ENCODE measurements at places on chromosomes 16 and 17.
A peak's percentile ranks its signal among the peaks of the same experiment; 100 is the strongest.

DNA sequence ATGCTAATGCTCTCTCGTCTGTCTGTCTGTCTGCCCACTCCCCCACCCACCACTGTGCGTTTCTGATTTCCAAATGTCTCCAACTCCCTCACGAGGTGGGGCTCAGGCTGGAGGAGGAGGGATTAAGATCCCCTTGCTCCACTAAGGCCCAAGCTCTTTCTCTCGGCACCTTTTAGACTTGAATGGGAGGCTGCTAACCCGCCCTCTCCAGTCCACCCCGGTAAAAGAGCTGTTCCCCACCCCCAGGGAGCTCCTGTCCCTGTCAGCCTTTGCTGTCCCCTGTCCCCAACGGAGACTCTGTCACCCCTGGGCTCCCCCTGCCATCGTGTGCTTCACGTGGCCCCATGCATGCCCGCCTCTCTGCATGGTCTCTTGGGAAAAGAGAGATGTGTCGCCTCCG lies 68.5 kb upstream of the PLCG2 start:
- DNase-seq = no peak

DNA sequence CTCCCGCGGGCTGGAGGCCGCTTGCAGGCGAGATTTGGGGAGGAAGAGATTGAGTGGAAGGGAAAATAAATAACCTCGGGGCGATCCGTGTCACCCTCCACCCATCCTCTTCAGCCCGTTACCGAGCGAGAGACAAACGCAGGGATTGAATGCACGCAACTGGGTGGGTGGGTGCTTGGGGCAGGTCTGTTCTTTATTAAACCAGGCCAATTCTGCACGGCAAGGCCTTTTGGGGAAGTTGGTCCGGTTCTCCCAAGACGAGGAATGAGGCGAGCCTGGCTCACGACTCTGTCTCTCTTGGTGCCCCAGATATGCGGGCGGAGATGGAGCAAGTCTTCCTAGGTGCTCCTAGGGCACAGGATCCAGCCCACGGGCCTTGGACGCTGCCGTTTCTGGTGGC lies 396 bp upstream of the HOXB7 start:
- DNase-seq = no peak

- DNase-seq = no peak
These were observed 15.7 kb upstream of the XYLT2 start for GRCh38 chr17:50330151-50330775.

GRCh38 chr17:80920441-80920840 lies 71.2 kb upstream of the CHMP6 start:
- DNase-seq = no peak

DNA sequence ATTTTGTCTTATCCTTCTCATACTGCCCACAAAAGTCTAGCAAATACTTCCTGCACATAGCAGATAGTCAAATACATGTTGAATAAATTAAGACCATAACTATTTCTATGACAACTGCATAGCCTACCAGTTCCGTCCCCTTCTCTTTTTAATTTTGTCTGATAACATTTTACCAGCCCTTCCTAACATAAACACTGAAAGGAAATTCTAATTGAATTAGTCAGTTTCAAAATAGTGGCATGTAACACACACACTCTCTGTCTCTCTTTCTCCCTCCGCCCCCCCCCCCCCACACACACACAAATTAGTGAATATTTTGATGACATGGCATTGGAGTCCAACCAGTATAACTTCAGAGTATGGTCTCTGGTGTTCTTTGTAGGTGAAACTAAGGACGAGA lies 41.8 kb downstream of the TNRC6C start:
- DNase-seq = no peak

DNA sequence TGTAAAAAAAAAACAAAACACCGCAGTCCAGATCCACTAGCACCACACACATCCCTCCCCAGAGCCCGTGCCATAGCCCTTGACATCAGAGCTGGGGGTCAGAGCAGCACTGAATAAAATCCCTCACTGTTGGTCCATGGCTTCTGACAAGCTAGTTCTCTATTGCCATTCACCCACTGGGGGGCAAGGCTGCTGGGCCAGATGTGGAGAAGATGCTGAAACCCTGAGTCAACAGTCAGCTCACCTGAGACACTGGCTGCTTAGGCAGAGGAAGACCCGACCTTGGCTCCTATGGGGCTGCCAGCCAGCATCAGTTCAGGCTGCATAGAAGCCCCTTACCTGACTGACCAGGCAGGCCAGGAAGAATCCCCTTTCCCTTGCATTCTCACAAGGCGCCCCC lies 228.2 kb downstream of the SOX9 start:
- no peak for DNase-seq

DNA sequence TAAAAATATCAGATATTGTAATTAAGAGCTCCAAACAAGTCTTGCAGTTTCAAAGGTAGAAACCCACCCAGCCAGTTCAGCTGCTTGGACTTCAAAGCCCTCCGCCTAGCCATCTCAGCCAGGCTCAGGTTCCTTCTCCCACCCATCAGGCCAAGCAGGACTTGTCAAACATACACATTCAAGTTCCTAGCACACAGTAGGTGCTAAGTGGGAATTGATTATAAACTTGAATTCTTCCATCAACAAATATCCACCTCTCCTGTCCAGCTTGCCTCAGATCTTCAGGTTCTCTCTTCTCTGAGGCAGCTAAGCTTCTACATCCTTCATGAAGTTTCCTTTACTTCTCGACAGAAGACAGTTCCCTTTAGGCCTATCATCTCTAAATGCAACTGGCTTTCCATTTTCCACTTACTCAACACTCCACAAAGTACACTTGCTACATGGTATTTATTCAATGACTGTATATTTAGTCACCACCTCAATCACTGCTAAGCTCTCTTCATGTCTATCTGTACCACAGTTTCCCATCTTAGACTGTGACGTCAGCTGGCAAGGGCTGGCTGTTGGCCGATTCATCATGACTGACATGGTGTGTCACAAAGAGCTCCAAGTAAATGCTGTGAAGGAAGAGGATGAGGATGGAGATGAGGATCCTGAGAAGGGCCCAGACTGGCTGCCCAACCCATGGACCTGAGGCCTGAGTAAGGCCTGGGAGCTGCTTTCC lies 13.3 kb upstream of the COG7 start:
- no peak for DNase-seq

DNA sequence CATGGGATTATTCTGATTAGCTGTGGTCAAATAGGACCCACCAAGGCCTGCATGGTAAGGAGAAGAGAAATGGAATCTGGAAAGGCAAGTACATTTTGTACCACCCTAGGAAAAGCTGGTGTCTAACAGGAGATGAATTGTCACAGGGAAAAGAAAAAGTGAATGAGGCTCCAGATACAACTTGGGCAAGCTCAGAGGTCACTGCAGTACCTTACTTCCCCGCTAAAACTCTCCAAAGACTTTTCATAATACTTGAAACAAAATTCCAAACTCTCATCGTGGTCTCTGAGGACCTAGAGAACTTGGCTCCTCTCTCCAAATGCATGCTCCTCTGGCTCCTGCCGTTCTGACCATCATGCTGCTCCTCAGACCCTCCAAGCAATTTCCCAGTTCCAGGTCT lies 262.8 kb downstream of the GRIN2A start:
- no peak for DNase-seq

DNA sequence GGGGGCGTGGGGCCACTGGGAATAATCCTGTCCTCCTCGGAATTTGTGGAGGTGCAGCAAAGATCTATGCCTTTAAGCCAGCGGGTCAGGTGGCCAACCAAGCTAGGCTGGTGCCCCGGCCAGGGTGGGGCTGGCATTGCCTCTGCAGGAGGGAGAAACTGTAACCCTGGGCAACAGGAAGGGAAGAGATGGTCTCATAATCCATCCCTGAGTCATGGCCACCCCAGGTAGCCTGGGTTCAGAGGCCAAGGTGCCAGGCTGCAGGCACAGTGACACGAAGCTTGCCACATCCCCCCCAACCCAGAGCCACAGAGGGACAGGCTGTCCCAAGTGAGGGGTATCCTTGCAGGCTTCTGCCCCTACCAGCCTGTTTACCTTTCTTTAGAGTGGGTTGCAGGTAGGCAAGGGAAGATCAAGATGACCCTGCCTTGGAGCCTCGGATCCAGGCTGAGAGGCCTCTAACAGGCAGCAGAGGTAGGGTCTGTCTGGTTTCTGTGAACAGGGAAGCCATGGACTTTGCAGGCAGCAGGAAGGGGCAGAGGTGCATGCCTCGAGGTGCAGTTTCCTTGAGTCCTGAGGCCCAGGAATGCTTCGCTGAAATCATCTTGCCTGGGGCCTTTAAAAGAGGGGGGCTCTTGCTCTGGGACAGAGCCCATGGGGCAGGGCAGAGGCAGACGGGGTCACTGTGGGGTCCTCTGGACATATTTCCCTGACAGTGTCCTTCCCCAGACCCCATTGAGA lies 4.0 kb downstream of the LASP1 start:
- peak; percentile 43 for DNase-seq

DNA sequence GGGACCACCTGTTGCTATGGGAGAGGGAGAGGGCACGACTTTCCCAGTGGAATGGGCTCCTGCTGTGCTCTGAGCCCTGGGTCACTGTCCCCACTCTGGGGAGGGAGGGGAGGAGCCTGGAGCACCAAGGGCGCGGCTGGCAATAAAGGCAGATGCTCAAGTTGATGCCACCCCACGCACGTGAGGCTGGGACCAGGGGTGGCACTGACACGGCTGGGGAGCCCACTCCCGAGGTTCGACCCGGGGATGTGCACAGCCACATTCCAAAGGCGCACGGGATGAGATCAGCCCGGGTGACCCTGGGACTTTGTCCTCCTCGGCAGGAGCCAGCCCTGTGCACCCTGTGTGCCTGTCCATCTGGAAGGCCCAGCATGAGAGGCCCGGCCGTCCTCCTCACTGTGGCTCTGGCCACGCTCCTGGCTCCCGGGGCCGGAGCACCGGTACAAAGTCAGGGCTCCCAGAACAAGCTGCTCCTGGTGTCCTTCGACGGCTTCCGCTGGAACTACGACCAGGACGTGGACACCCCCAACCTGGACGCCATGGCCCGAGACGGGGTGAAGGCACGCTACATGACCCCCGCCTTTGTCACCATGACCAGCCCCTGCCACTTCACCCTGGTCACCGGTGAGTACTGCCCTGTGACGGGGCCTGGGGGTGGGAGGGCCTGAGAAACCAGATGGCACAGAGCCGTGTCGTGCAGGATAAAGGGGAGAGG lies at the start of gene ENPP7:
Gene ENPP7, plus strand, starts transcription at position 175 of the 715 bp plus-strand sequence. Its CDS starts 197 bp downstream, at position 372.
- no peak for DNase-seq

GRCh38 chr17:49647256-49647585 lies 30.7 kb downstream of the SPOP start:
- no peak for DNase-seq

DNA sequence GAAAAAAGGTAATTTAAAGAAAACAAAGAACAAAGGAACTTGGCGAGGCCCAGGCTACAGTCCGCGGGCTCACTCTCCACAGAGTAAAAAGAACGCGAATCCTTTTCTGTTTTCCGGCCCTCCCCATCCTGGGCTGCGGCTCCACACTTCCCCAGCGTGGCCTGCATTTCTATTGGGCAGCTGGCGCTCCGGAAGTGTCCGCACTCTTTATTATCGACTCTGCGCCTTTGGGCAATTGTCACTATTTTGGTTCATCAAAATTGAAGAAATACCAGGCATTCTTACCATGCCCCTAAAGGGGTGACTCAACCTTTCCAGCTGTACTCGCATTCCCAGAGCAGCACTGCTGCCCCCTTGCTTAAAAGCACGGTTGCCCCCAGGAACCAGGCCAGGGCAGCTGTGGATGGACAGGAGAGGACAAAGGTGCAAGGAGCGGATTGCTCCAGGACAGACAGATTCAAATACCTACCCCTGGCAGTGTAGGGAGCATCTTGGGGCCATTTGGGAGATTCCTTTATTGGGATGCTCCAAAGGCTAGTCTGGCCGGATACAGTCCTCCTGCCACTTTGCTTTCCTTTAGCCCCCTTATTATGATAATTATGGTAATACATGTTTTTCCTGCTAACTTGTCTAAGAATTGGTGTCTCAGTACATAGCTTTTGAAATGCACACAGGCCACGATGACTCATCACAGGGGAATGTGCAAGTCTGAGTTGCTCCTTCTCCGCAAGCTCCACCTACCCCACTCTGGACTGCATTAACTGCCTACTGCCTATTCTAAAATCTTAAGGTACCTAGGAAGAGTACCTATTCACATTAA lies 985 bp upstream of the SLFN12 start:
- peak; percentile 95 for DNase-seq

DNA sequence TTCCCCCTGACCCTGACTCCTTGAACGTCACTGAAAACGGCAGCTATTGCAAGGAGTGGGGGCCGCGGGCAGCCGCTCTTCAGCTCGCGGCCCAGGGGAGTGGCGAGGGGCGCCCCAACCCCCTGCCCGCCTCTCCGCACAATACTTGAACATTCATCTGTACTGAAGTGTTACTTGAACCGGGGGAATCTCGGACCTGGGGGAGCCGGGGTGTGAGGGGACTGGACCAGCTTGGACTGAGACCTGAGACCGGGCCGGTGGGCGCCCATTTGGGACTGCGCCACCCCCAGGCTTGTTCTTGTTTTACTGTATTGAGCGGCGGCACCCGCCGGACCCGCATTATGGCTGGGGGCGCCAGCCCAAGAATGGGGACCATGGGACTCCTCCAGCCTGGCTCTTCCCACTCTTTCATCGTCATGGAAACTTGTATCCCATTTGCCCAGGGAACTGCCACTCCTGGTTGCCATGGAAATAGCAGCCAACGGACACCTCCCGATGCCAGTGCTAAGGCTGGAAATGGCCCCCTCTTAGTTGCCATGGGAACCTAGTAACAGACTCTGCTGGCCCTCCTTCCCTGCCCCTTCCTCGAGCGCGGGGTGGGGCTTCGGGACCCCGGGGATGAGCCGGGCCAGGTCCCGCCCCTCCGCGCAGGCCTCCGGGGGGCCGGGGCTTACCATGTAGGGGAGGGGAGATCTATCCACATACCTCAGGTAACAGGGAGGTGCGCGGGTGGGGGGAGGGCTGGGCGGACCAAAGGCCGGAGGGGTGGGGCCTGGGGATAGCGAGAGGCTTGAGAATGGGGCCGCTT lies 805 bp upstream of the ORAI3 start:
- DNase-seq = peak; percentile 80

- no peak for DNase-seq
These were observed 29.6 kb upstream of the FOXK2 start for GRCh38 chr17:82489851-82490511.

- DNase-seq = no peak
These were observed 18.7 kb upstream of the MEIOB start for GRCh38 chr16:1890708-1891050.

GRCh38 chr17:6374271-6374691 lies 60.6 kb downstream of the AIPL1 start:
- DNase-seq = peak; percentile 25

- peak; percentile 68 for DNase-seq
These were observed 19.6 kb downstream of the COG7 start for GRCh38 chr16:23433261-23433920.

DNA sequence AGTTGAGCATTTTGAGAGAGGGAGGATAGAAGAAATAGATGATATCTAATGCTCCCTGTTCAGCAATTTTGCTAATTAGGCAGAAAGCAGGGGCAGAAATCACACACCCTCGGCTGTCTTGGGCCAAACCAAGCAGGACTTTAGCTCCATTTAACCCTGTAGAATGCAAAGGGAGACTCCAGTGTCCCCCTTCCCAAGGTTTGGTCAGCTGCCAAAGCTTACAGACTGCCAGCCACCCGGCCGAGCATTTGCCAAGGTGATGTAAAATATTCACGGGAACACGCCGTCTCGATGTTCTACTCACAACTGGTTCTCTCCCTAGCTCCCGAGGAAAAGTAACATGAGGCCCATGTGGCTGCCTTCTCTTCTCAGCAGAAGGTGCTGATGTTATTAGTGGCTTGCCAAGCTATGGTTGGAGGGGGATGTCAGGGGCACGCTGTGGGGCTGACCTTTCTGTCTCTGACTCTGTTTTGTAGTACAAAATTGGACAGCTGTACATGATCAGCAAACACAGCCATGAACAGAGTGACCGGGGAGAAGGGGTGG lies 155.3 kb downstream of the PITPNC1 start:
- DNase-seq = no peak
